ENCODE measurements at places on chromosomes 7 and 10. TPM values are rescaled to one million over a fixed set of nuclear protein-coding genes. Genes with fewer than 3 reads are reported as not detected.

GNAT3 gene
- not detected for total RNA-seq

PRSS37 gene
- not detected for total RNA-seq

PAPSS2 gene
- total RNA-seq = 7.8 TPM

FAM24B gene
- 0.99 TPM for total RNA-seq

DNA sequence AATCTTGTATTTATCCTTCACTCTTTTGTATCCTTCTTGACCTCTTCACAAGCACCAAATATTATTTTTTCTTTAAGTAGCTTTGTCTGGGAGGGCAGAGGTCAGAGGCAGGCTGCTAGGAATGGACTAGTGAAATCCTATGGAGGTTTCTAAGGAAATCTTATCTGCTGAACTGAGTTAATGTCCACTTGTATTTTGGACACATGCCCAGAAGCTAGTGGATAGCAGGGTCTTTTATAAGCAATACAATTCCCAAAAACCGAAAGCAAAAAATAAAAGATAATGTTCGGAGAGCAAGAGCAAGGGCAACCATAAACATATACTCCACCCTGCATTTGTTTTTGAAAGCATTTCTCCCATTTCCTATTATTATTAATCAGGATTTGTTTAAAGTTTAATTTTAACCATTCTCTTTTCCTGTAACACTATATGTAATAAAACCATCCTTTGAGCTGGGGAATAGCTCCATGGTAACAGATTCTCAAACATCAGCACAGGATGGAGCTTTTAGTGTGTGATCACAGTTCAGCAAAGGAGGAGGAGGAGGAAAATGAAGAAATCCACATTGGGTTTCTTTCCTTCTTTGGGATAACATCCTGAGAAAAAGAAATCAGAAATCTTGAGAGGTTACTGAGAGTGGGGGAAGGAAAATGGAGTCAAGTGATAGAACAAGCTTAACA is 328.2 kb upstream of the LRRN3 start:
- no peak for DNase-seq

OR9A2 gene
- total RNA-seq = not detected

SH2D4B gene
- not detected for total RNA-seq

ESYT2 gene
- total RNA-seq = 105 TPM

- DNase-seq = no peak
These were observed 49.2 kb upstream of the PLA2G12B start for GRCh38 chr10:73003822-73004221.

HHEX gene
- 7.2 TPM for total RNA-seq

DNA sequence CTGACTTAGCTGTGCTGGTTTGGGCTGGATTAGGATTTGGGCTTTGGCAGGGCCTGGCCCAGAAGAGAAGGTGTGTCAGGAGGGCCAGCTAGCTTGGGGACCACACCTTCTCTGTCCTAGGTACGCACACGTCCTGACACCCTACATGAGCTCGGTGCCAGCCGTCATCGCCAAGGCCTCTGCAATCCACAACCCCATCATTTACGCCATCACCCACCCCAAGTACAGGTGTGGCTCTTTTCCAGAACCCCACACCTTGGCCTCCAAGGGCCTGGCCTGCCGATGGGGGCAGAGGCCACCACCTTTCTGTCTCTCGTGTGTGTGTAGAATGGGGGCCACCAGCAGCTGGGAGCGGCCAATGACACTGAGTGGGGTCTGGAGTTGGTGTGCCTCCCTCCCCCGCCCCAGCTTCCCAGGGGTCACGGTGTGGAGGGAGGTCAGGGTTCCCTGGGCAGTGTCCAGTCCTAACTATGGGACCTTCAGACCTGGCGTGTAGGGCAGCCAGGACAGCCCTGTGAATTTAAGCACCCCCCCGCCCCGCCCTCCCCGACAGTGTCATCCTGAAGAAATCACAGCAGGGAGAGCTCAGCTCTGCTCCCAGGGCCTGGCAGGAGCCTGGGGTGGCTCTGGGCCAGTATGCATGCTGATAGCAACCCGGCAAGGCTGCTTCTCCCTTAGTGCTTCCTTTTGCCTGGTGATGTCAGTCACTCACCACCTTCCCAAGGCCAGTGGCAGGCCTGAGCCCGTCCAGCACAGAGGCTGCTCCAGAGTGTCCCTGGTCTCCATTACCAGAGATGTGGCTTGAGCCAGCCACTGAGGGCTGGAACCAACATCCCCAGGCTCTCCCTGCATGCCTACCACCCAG is 6.9 kb upstream of the LDB3 start:
- peak; percentile 71 for DNase-seq

CDC14C gene
- not detected for total RNA-seq

- no peak for DNase-seq
These were observed 1.1 kb downstream of the KIAA1217 start for GRCh38 chr10:24209946-24210491.

All from sigmoid colon (tissue), 7 donors.